ENCODE measurements at places on chromosomes 4 and X.
A peak's percentile ranks its signal among the peaks of the same experiment; 100 is the strongest.

DNA sequence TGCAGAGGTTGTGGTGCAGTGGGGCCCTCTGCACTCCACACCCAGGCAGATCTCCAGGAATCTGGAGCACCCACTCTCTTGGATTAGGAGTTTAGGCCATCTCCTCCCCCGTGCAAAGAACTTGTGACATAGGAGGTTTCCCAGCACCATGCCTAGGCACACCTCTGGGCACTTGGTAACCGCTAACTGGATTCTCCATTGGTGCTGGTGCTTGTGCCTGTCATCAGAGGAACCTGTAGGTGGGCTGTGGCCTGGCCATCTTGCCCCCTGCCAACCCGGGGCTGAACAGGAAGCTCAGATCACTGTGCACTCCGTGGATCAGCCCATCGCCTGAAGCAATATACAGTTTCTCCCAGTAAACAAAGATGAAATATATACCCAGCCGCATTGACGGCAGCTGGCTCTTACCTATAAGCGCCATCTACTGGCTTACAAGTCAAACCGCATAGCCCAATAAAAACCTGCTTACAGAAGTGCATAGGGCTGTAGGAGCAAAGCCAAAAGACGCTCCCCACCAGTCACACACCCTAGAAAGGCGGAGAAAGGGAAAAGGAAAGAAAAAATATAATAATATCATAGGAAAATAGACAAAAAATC lies 19.1 kb upstream of the TEX13B start:
- no peak for DNase-seq
- H3K4me3 ChIP-seq: no peak overlapping the region
- H3K27me3 ChIP-seq: no peaks in the 10 kb centered on the region
- no peak overlapping the region for H3K27ac ChIP-seq
- no peaks in the 10 kb centered on the region for H3K36me3 ChIP-seq

DNA sequence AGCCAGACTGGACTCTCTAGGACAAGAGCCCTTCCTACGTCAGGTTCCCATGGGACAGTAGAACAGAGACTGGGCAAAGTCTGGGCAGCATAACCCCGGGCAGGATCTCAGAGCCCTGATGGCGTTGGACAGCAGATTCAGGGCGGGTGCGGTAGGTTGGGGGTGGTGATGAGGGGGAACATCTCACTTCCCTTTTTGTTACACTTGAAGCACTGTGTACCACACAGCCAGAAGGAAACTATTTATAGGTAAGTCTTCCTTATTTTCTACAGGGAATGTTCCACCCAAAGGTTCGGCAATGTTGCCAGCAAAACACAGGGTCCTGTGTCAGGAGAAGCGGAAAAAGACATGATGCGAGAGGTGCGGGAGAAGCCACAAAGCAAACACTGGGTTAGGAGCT lies 54.3 kb downstream of the TSC22D3 start:
- no peaks in the 10 kb centered on the region for H3K36me3 ChIP-seq
- no peaks in the 10 kb centered on the region for H3K4me1 ChIP-seq
- peak; percentile 67 for DNase-seq
- H3K27ac ChIP-seq: no peak overlapping the region

DNA sequence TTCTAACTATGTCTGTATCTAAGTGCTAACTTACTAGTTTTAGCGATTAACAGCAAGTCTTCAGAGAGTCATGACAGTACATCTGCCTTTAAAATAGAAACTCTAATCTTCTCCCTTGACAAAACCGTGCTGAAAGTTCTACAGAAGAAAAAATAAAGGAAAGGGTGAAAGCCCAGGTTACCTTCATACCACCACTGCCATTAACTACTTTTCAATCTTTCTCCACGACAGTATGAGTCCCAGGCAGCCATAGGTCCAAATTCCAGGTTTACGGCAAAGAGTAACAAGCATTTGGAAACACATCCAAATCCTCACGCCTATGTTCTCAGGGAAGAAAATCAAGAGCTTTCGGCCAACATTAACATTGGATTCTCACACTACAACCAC lies 12.4 kb upstream of the ZCCHC13 start:
- no peaks in the 10 kb centered on the region for H3K4me1 ChIP-seq
- DNase-seq: no peak
- H3K27ac ChIP-seq: peak overlapping the region; percentile 93
- peak overlapping the region; percentile 72 for H3K4me3 ChIP-seq
- no peaks in the 10 kb centered on the region for H3K36me3 ChIP-seq

DNA sequence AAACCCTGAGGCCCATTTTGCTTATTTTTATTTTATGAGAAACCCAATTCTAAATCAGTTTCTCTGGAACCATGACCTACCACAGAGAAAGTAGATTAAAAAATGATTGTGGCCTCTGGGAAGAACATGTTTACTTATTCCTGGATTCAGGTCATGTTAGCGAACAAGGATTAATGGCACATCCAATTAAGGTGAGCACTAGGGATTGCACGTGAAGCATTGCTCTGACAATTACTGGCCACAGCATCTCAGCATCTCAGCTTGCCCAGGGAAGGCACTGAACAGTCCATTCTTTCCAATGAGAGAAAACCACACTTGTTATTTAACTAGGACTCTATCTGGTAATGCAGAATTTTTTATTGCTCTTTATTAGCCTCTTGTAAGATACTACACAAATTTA lies 119.8 kb downstream of the ZNF330 start:
- H3K4me1 ChIP-seq: peaks cover 2% of the 10 kb centered on the region
- no peak overlapping the region for H3K4me3 ChIP-seq
- no peak overlapping the region for H3K27ac ChIP-seq
- no peak for DNase-seq
- H3K36me3 ChIP-seq: no peaks in the 10 kb centered on the region
- H3K27me3 ChIP-seq: no peaks in the 10 kb centered on the region

- H3K27me3 ChIP-seq: no peaks in the 10 kb centered on the region
- H3K27ac ChIP-seq: peak overlapping the region; percentile 45
- no peaks in the 10 kb centered on the region for H3K4me1 ChIP-seq
- DNase-seq: no peak
Observed at GRCh38 chrX:78103001-78103622, 936 bp upstream of the PGK1 start.
